ENCODE measurements at places on chromosomes 5 and 9.

DNA sequence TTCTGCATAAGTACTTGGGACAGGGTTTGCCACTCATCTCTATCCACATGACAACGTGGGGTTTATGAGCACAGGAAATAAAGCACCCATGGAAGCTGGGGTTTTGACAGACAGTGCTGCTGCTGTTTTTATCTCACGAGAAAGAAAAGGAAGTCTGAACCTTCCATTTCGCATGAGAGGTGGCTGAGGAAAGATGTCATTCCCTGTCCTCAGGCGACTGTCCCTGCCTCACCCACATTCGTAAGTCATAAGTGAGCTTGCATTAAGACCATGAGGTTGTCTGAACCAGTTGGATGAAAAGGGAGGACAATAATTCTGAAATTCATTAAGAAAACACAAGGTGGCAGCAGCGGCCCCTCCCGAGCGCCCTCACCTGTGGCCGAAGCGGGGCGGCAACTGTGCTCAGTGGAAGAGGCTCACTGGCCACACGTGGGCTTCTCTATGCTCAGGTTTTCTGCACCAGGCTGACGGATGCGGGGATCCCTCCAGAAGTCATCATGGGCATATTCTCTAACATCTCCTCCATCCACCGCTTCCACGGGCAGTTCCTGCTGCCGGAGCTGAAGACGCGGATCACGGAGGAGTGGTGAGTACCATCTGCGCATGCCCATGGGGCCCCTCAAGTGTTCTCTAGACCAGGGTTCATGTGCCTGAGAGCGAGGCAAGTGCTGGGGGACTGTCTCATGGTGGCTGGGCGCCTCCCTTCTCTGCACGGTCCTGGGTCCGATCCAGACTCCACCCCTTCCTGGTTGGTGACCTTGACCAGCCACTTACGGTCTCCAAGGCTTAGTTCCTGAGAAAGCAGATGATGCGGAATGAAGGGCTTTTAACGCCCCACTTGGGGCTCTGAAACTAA, 54.7 kb upstream of the SUSD3 start:
- peak; percentile 58 for DNase-seq

GRCh38 chr5:2530609-2531008, 220.9 kb downstream of the IRX2 start:
- DNase-seq: no peak

- DNase-seq: no peak
Measured at GRCh38 chr9:27701587-27701986, 128.3 kb upstream of the C9orf72 start.

GRCh38 chr5:179914032-179914755, 6.5 kb upstream of the TBC1D9B start:
- no peak for DNase-seq

- no peak for DNase-seq
Measured at GRCh38 chr9:91812191-91812590, 137.8 kb downstream of the ROR2 start.

- DNase-seq: no peak
Measured at GRCh38 chr5:146606893-146607292, 90.9 kb upstream of the GPR151 start.

- no peak for DNase-seq
Measured at GRCh38 chr9:16501141-16501540, 369.3 kb downstream of the BNC2 start.

DNA sequence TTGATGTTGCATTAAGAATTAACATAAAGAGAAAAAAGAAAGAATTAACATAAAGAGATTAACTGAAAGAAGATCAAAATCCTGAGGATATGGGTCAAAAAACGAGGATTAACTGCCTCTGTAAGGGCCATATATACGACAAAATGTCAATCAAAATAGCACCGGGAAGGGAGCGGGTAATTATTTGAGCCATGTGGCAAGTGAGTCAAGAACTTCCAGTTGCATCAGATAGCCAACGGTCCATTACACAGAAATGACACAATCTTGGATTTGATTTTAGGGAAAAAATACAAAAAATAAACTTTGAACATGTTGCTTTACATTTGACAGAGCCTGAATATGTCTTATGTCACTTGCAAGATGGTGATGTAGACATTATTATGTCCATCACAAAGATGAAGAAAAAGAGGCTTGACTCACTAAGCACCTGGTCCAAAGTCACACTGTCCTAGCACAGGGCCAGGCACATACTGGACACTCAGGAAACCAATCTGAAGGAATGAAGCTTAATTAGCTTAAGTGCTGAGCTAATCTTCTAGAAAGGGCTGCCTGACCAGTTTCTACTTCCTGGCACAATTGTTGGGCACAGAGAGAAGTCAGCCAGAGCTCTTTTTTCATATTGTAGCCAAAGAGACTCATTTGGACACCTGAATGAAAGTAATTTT, 273.2 kb upstream of the PAPPA start:
- DNase-seq: no peak

- no peak for DNase-seq
Measured at GRCh38 chr5:170266570-170267381, 30.8 kb downstream of the LCP2 start.

- DNase-seq: no peak
Measured at GRCh38 chr9:83670381-83670780, 37.4 kb downstream of the UBQLN1 start.

- no peak for DNase-seq
Measured at GRCh38 chr9:82922686-82923085, 140.3 kb downstream of the RASEF start.

All from HuH-7.5 (cell line).